Mesenchymal stem cell (in vitro differentiated cells and primary cell): ENCODE measurements at places on chromosomes 6 and 20.

DNA sequence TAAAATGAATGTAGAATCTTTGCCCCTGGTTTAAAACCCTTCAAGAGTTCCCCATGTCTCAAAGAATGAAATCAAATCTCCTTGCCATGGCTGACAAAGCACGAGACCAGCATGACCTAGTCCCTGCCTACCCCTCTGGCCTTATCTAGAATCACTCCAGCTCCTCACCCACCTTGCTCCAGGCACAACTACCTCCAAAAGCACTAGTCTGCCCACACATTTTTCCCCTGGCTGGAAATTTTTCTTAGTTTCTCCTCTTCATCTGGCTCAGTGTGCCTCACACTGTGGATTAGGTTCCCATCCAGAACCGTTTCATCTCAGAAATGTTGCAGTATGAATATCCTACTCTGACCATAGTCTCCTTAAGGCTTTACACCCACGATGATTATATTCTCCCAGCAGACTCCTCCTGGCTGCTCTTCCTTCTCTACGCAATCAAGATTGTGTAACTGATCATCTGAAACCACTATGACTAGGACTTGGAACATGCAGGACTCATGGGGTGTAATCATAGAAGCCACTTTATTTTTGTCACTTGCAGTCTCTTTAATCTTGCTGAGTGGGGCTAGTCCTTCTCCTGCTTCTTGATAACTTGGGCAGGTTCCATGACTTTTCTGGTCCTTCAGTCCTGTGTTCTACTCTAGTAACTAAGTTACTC, 7.8 kb upstream of the MRS2 start:
- H3K36me3 ChIP-seq, result no peaks in the 10 kb centered on the region
- H3K4me3 ChIP-seq, result peak overlapping the region; percentile 31
- no peaks in the 10 kb centered on the region for H3K27me3 ChIP-seq

DNA sequence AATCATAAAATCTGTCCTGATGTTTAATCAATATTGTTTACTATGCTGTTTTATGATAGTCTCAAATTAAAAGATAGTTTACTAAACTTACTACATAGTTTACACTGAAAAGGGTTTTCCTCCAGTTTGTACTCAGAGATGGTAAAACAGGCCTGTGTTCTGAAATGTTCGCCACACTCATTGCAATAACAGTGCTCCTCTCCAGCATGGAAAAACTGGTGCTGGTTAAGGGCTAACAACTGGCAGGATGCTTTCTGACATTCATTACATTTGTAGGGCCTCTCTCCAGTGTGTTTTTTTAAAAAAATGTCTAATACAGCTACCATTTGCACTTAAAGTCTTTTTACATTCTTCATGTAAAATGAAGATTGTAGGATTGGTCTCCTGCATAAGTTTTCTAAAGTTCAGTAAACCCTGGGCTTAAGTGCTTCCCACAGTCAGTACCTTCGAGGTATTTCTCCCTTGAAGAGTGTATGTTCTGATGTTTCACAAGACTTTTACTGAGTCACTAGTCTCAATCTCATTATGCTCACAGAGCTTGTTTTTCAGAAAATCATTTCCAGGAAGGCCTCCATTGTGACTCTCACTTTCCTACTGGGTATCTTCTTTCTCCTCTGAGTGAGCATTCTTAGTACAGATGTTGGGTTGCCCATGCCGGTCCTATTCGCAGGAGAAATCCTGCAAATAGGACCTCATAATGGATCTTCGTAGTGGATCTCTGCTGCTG, 8.7 kb upstream of the ZSCAN12 start:
- no peaks in the 10 kb centered on the region for H3K27me3 ChIP-seq
- no peak overlapping the region for H3K27ac ChIP-seq
- no peaks in the 10 kb centered on the region for H3K36me3 ChIP-seq
- no peaks in the 10 kb centered on the region for H3K4me1 ChIP-seq
- DNase-seq, result peak; percentile 17
- no peak overlapping the region for H3K4me3 ChIP-seq

- H3K27ac ChIP-seq, result no peak overlapping the region
- peaks cover 3% of the 10 kb centered on the region for H3K4me1 ChIP-seq
- H3K36me3 ChIP-seq, result no peaks in the 10 kb centered on the region
- H3K4me3 ChIP-seq, result no peak overlapping the region
- peaks cover 18% of the 10 kb centered on the region for H3K27me3 ChIP-seq
These were observed 12.3 kb upstream of the BLCAP start for GRCh38 chr20:37540001-37540400.

GRCh38 chr6:71706523-71706922, 179.8 kb upstream of the RIMS1 start:
- no peaks in the 10 kb centered on the region for H3K36me3 ChIP-seq
- H3K4me1 ChIP-seq, result no peaks in the 10 kb centered on the region
- no peak for DNase-seq
- no peak overlapping the region for H3K4me3 ChIP-seq
- no peak overlapping the region for H3K27ac ChIP-seq
- no peaks in the 10 kb centered on the region for H3K27me3 ChIP-seq

DNA sequence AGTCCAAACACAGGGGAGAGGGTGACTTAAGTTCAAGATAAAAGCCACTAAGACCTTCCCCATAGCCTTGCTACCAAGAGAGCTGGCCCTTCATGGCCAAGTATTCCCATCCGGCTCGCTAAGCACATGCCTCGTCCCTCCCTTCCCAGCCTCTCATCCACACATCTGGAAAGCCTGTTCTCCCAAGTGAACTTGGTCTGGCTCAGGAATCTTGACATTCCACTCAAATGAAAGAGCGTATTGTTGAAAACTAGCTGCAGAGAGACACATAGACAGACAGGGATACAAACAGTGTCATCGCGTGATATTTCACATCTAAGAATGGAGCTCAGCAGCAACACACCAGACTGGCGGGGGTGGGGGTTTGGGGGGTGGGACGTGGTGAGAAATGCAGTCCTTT, 182.8 kb upstream of the FOXQ1 start:
- H3K4me1 ChIP-seq, result no peaks in the 10 kb centered on the region
- H3K4me3 ChIP-seq, result no peak overlapping the region
- DNase-seq, result peak; percentile 17
- H3K36me3 ChIP-seq, result no peaks in the 10 kb centered on the region
- H3K27ac ChIP-seq, result no peak overlapping the region
